CD8-positive, alpha-beta memory T cell (primary cell): ENCODE measurements at places on chromosomes 12 and 14.
A peak's percentile ranks its signal among the peaks of the same experiment; 100 is the strongest.

DNA sequence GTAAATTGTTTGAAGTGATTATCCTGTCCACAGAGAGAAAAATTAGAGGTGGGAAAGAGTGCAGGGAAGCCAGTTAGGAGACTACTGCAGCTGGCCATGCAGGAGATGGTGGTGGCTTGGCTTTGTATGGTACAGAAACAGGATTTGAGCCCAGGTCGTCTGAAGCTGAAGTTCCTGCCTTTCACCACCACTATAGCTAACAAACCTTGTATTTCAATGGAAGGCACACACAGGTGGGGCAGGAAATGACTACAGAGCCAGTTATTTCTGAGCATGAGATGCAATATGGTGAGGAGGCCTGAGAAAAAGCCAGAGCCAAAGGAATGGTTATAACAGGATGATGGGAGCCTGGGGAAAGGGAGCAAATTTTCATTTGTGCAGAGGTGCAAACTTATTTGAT, 103.9 kb downstream of the BTG1 start:
- peak; percentile 23 for DNase-seq

DNA sequence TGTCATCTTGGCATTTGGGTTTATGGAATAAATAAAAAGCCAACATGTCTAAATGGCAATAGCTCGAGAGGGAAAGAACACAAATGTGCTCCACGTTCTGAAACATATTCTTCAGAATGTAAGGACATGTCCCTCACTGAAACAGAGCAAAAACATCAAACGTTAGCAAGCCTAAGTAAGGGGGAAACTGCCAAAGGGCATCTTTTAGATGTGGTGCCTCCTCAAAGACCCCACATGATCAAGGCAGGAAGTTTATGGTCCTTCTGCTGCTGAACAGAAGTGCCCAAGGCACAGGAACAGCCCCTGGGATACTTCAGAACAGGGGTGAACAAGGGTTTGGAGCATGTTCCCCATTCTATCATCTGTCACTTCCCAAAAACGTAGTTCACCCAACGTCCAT, 227.0 kb downstream of the ANO2 start:
- no peak for DNase-seq

DNA sequence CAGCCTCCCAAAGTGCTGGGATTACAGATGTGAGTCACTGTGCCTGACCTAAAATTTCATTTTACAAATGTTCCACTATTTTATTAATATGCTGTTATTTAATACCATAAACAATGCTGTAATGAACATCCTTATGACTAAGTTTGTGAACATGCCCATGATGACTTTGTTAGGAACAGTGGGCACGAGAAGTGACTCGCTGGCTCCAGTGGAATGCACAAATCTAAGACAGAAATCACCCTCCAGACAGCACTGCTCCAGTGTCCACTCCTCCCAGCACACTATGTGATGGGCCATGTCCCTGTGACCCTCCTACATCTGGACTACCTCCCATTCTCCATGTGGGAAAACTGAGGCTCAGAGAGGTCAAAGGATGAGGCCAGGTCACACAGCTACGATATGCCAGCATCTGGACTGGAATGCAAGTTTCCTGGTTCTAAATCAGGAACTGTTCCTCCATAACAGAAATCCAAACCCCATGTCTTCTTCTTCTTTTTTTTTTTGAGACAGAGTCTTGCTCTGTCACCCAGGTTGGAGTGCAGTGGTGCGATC, 57.9 kb downstream of the GPR68 start:
- DNase-seq: no peak

GRCh38 chr12:124332058-124332672, 37.3 kb downstream of the RFLNA start:
- DNase-seq: no peak

DNA sequence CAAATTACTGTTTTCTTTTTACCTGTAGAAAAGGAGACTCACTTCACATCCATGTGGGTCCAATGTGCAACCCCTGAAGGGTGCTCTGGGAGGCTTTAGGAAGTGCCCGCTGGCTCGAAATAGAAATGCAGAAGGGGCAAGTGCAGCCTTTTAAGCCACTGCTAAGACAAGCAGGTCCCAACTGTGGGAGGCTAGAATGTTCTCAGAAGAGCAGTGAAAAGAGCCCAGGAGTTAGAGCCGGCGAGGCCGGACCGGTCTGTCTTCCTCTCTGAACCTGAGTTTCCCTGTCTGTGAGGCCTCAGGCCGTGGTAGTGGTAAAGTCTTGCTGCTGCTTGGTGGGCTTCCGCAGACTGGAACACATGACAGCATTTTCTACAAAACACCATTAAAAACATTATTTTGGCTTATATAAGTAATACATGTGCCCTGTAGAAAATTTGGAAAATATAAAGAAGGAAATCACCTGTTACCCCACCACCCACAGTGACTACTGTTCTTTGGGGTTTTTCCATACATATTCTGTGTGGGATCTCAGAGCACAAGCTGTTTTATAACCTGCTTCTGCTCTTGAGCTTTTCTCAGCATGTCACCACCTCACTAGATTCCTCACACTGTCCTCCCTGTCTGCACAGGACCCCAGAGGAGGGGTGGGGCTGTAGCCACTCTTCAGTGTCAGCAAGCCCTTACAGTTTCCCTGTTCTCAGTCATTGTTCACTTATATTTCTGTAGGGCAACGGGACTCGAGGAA, 6.0 kb downstream of the CKB start:
- DNase-seq: no peak

- no peak for DNase-seq
Observed at GRCh38 chr12:79920421-79921238, 14.3 kb downstream of the PPP1R12A start.

- no peak for DNase-seq
Observed at GRCh38 chr12:1305063-1305434, 289.3 kb downstream of the FBXL14 start.

DNA sequence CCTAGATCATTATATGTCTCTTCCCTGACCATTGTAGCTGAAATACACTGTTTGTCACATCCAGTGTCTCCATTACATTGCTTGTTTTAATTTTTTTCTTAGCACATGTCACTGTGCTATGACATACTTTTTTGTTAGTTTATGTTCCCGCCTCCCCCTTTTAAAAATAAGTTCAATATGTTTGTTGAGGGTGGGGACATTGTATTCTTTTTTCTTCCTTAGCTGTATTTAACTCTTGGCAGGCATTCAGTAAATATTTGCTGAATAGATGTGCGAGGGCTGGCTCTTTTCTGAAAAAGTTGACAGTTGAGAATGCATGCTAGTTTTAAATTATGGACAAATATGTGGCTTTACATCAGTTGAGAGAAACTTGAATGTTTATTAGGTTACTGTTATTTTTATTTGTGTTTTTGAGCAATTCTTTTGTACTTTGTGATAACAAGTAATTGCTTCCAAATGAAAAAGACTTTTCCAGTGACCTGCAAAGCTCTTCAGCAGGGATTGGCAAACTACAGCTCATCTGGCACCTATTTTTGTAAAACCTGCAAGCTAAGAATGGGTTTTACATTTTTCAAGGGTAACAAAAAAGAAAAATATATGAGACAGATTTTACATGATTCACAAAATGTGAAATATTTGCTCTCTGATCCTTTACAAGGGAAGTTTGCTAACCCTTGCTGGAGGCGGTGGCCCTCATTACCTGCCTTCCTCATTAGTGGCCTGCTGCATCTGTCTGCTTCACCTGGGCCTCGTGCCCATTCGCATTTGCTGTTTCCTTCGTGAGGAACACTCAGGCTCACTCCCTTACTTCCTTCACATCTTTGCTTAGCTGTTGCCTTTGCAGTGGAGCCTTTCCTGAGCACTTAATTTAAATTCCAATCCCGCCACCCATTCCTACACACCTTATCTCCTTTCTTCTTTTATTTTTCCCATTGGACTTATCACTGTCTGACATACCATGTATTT, 229.4 kb downstream of the ERC1 start:
- no peak for DNase-seq

- no peak for DNase-seq
Observed at GRCh38 chr14:88987516-88987915, 163.1 kb downstream of the TTC8 start.

GRCh38 chr12:18932211-18932610, 194.3 kb downstream of the CAPZA3 start:
- no peak for DNase-seq

- peak; percentile 24 for DNase-seq
Observed at GRCh38 chr14:65222440-65222858, 120.1 kb upstream of the MAX start.

- no peak for DNase-seq
Observed at GRCh38 chr12:107310621-107311020, 217.3 kb upstream of the CRY1 start.

GRCh38 chr14:76550534-76550933, 174.6 kb downstream of the ESRRB start:
- DNase-seq: no peak

- no peak for DNase-seq
Observed at GRCh38 chr12:124727922-124728321, 135.7 kb downstream of the SCARB1 start.

GRCh38 chr14:95521001-95521400, 4.6 kb upstream of the SYNE3 start:
- DNase-seq: no peak
